ENCODE measurements at places on chromosomes 11 and 22.
A peak's percentile ranks its signal among the peaks of the same experiment; 100 is the strongest.

DNA sequence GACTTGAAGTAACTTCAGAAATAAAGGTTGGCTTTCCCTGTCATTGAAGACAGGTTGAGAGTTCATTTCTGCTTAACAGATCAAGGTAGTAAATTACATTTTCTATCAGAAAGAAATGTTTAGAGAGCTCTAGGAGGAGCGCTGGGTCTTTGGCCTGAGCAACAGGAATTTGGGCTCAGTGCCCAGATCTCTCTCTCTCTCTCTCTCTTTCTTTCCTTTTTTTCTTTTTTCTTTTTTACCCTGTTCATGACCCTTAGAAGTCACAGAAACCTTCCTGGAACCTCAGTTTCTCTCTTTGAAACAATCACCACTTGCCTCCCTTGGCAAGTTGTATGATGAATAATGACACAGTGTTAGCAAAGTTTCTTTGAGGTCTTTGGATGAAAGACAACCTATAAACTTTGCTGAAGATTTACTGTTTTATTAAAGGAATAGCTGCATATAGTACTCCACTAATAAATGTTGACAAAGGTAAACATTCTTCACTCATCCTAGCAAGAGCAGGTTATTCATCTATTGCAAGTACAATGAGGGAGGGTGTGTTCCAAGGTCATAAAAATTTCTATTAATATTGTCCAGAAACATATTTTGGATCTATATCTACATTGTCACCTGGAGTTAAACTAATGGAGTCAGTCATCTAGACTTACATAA, 35.5 kb upstream of the RASSF10 start:
- no peak for DNase-seq

- no peak for DNase-seq
Observed at GRCh38 chr11:75626889-75627529, 41.8 kb downstream of the MAP6 start.

DNA sequence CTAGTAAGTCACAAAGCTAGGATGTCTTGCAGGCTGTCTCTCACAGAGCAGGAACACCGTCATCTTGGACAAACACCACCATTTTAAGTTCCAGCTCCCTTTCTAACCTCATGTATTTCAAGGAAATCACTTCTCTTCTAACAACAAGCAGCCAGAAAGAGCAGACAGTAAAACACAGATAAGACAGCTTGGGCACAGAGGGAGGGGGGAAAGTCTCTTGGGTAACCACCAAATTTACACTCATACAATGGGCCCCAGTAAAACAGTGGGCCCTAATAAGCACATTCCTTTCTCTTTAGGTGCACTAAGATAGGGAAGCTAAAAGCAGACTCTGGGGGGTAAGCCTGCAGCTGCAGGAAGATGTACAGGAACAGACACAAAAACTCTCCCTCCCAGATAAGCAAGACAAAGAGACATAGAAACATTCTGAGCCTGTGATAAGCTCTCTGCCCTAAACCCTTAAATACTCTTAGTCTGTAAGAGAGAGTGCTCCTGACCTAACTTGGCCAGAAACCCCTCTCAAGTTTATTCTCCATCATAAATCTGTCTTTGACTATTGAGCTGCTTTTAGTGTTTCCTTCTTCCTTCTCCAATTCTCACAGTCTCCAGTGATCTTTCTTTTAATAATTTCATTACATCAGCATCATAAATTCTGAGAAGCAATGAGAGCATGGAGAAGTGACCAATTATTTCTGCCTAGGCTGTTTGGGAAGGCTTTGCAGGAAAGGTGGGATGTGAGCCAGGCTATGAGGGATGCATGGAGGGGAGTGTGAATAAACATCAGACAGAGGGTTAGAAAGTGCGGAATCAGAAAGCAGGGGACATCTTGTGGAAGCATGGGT, 7.4 kb downstream of the OR10D3 start:
- DNase-seq = no peak

- DNase-seq = no peak
Observed at GRCh38 chr11:116913000-116913399, 75.6 kb upstream of the APOA1 start.

GRCh38 chr22:20803696-20804324, 29.9 kb downstream of the SERPIND1 start:
- peak; percentile 24 for DNase-seq

DNA sequence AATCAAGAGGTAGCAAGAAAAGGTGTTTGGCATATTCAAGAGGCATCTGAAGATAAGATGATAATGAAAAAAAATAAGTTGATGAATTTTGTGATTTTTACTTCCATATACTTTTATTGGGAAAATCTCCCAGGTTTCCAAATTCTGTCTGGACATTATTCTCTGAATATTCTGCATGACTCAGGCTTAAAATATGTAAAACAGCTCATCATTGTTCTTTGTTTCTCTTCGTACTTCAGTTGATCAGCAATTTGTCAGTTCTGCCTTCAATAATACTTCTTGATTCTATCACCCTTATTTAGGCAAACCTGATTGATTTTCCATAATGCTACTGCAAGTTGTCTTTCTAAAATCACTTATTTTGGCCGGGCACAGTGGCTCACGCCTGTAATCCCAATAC, 30.2 kb downstream of the GTF2H1 start:
- no peak for DNase-seq

DNA sequence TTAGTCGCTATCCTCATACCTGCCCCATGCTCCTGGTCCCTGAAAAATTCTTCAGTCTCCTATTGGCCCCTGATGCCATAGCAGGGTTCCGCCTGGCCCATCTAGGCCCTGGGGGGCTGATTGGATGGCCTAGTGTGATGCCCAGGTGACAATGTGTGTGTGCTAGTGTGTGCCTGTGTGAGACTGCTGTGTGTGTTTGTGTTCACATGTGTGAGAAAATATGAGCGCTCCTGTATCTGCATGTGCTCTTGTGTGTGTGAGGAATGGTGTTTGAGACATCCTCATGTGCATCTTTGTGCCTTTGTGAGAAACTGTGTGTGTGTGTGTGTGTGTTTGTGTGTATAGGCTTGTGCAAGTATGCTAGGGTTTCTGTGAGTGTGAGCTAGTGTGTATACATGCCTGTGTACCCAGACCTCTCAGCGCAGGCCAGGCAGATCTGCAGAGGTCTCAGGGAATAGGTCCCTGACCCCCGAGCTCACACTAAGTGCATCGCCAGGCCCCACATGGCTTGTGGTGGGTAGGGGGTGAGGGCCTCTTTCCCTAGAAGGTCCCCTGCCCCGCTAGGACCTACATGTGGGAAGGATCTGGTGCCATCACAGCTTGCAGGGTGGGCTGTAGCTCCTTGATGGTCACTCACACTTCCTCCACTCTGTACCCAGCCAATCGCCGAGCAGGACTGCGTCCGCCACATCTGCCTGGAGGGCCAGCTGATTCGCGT, 64.6 kb downstream of the OTOG start:
- DNase-seq = no peak

- peak; percentile 67 for DNase-seq
Observed at GRCh38 chr11:44927174-44927661, 23.5 kb downstream of the TP53I11 start.

DNA sequence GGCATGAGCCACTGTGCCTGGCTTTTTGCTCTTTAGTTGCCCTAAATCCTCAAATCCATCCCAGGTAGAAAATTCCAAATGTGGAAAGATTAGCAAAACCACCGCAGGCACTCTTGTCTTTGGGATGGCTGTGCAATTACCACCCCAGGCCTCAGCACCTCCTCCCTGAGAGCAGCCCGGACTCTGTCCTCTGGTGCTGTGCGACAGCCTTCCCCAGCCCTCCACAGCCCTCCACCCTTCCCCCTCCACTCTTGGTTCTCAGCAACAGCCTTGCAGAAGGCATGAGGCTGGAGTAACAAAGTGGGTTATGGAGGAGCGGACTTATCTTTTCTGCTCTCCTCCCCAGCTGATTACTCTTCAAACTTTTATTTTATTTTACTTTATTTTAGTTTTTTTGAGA, 44.7 kb upstream of the YWHAH start:
- DNase-seq = no peak

DNA sequence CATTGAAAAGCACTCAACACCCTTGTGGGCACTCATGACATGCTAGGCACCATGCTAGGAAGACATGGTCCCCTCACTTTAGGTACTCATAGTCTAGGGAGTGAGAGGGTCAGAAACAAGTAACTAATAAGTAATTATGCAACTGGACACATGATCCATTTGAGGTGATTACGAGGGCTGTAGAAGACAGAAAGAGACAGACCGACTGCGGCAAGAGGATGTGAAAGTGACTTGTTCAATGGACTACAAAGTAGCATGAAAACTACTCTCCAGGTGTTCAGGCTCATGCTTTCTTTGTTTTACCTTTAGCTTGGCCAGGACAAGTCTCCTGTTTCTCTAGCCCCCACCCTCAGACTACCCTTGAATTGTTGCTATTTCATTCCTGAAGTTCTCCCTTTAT, 310.8 kb upstream of the SORL1-AS1 start:
- no peak for DNase-seq

- no peak for DNase-seq
Observed at GRCh38 chr11:16817351-16817750, 78.9 kb downstream of the C11orf58 start.

GRCh38 chr11:103946793-103947545, 89.5 kb upstream of the DDI1 start:
- DNase-seq = no peak

GRCh38 chr11:20213790-20214189, 53.5 kb upstream of the DBX1 start:
- DNase-seq = no peak
